Stimulated activated naive B cell treated with anti-CD40 and anti-IgM and Interleukin-4, amounts not matched to agents 10 μg/mL and 1 μg/mL and 100 μg/mL, for 72 hours (primary cell): ENCODE measurements at places on chromosomes 5 and 9.

- no peak for DNase-seq
Observed at GRCh38 chr9:136343884-136344269, 16.5 kb downstream of the GPSM1 start.

- DNase-seq = no peak
Observed at GRCh38 chr5:135242021-135242865, 156.8 kb downstream of the MACROH2A1 start.

DNA sequence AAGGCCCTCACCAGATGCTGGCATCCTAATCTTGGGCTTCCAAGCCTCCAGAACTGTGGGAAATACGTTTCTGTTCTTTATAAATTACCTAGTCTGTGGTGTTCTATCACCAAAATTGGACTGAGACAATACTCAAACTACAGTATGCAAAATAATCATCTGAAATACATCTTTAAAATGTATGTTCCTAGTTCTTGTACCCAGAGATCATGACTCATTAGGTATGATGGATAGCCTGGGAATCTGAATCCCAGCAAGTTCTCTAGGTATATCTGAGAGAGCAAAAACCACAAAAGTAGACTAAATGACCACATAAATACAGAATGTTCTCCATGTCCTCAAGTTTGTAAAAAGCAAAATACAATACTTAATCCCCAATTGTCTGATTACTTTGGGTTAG, 166.3 kb downstream of the YIPF5 start:
- DNase-seq = no peak

DNA sequence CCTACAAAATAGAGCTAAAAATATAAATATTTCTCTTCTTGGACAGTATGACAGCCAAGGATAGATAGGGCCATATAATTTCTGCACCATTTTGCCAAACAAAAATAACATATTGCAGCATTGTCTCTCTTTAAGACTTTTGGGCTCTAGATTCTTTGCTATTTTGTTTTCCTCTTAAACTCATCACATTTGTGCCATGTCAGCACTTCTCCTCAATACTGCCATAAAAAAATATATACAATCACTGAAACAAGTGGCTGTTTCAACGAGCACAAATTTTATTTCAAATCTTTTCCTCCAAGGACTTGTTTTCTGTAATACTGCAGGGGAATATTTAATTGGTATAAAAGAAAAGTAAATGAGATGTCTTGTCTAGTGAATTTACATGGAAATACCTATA, 1570.0 kb upstream of the NUDT12 start:
- no peak for DNase-seq

DNA sequence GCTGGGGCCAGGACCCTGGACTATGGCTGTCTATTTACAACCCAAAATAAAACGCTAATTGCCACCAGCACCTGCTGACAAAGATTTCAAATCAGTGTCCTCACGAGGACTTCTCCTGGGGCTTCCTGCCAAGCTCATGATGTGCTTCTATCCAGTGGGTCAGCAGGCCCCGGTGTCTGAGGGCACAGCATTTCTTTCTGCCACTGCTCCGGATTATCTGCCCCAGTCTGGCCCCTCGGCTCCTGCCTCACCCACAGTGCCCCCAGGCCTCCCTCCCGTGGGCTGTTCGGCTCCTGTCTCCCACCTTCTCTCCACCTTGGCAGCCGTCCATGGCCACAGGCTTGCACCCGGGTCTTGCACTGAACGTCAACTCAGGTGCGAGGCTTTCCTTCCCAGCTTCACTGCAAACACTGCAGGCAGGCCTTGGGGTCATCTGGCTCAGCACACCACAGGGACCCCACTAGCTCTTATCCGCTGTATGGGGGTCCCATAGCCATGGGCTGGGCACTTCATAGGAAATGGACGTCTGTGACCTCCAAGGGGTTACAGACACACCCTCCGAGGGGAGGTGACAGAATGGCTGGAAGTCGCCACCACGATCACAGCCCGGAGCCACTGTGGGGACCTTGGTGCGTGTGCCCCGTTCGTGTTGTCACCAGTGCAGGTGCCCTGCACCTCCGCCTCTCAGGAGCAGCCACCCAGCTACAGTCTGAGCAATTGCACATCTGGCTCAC, 43.8 kb upstream of the FCN1 start:
- DNase-seq = no peak

GRCh38 chr5:1479066-1479465, 33.8 kb upstream of the SLC6A3 start:
- DNase-seq = no peak

GRCh38 chr5:17118631-17119030, 98.8 kb upstream of the BASP1 start:
- peak; percentile 57 for DNase-seq

DNA sequence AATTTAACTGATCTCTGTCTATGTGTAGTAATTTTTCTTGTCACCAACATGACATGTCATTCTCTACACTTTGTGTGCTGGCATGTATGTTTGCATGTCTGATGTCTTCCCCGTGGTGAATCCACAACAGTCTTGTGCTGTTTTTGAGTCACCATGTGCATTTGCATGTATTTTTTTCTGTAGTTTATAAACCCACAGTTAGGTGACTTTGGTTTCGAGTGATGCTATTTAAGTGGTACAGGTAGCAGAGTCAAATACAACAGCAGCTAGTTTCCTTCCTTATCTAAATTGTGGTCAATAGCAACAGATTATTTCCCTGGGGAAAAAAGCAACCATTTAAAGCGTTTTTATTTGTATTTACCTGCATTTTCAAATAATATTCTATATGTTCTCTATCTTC, 89.9 kb upstream of the FSD1L start:
- DNase-seq = no peak

GRCh38 chr5:71907608-71908145, 188.6 kb downstream of the CARTPT start:
- DNase-seq = no peak

GRCh38 chr5:83683836-83684235, 36.8 kb downstream of the HAPLN1 start:
- no peak for DNase-seq

DNA sequence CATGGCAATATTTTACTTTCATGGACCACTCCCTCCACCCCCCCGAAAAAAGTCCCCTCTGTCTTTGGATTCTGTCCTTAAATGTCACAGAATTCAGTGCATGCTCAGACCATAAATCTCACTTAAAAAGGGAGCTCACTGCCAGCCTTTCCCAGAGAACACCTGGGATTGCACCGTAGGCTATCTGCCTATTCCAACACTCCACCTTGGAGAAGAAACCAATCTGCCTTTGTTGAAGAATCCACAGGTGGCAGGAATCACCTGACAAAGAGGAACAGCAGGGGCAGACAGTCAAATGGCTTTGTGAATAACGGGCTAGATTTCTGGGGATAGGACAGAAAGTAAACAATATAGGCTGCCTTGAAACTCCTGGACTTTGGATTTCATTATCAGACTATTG, 306.7 kb upstream of the BRINP1 start:
- DNase-seq = no peak

DNA sequence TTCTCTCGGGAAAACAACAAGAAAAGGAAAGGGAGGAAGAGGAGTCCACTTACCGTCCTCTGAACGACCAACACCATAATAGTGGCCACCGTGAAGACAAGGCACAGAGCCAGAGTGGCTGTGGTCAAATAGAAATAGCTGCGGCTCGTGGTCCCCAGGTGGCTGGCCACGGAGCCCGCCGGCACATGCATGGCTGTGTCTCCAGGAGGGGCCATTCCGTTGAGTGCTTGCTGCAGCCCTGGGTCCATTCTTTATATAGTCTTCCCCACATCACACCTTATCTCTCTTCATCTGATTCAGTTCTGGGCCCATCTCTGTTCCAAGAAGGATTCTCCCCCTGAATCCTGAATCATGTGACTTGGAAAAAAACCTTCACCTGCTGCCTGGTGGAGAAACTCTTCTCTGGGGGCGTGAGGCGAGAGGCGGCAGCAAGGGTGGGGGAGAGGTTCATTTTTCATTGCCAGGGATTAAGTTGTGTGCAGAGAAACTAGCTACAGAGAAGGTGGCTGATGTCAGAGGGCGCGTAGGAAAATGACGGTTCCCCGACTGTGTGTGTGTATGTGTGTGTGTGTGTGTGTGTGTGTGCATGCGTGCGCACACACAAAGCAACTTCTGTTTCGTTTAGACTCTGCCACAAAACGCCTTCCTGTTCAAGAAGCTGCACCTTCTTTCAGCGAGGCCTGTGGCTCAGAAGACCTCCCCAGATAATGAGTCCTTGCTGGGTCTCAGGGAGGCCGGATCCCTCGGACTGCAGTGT, at the start of gene TNFSF8:
TNFSF8 (minus strand) TSS at position 536 of the 757 bp plus-strand sequence; CDS start at position 248, 288 bp downstream.
- peak; percentile 74 for DNase-seq

DNA sequence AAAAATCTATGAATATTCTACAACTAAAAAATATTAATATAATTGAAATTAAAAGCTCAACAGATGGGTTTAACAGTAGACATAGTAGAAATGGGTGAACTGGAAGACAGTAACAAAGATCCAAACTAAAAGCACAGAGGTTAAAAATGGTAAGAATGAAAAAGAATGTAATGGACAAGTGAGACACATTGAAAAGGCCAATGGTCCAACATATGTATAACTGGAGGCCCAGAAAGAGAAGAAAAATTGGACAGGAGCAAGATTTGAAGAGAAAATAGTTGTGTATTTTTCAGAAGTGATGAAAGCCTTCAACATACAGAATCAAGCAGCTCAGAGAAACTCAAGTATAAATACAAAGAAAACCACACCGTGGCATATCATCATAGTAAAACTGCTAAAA, 58.6 kb downstream of the PCDHGC5 start:
- no peak for DNase-seq

DNA sequence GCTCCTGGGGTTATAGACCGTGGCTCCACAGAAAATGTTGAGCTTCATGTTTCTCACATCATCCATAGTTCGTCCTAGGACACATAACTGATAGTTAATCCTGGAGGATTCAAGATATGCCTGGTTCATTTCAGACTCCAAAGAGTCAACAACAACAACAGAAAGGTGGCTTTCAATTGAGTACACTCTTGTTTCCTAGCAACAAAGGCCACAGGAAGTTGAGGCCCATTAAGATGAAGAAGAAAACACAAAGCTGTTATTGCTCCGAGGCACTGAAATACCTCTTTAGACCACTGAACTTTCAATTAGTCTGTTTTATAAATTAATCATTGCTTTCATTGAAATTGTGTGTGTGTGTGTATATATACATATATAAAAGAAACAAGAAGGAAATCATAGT, 154.5 kb downstream of the YIPF5 start:
- no peak for DNase-seq

GRCh38 chr5:132259069-132259851, 1.8 kb downstream of the PDLIM4 start:
- DNase-seq = no peak

- no peak for DNase-seq
Observed at GRCh38 chr9:95229230-95229915, 88.1 kb downstream of the FANCC start.

DNA sequence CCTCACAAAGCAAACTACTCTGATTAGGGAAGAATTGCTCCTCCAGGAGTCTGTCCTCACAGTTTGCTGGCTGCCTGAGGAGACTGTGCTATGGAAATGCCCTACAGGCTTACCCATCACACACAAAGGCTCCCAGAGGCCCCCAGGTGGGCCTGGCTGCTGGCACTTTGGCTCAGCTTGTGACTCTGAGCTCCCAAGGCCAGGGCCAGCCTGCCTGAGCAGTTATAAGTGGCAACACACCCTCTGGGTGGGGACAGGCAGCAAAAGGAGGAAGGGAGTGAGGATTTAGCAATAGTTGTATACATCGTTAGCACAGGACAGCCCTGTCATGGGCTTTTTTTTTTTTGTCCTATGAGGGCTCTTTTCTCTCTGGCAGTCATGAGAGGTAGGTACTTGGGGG, 103.5 kb downstream of the DAPK1 start:
- no peak for DNase-seq

DNA sequence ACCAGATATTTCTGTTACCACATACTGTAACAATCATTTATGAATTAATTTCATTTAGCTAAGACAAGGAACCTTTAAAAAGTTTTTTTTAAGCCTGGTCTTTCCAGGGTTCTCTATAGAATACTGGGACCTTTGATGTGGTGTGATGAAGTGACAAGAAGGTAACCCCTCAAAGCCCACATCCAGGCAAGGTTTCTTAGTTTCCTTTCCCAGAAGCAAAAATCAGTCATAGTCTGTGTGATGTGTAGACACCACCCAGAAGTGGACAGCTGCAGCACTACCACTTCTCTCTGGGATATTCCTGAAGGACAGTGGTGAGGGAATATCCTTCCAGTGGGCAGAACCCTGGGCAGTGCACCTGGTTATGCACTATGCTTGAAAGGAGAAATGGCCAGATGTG, 115.6 kb downstream of the TTC39B start:
- no peak for DNase-seq

- DNase-seq = no peak
Observed at GRCh38 chr5:103669615-103670014, 107.0 kb upstream of the NUDT12 start.

GRCh38 chr9:70069704-70070103, 26.1 kb downstream of the MAMDC2 start:
- no peak for DNase-seq

GRCh38 chr5:88660947-88661805, 221.8 kb downstream of the MEF2C start:
- no peak for DNase-seq

DNA sequence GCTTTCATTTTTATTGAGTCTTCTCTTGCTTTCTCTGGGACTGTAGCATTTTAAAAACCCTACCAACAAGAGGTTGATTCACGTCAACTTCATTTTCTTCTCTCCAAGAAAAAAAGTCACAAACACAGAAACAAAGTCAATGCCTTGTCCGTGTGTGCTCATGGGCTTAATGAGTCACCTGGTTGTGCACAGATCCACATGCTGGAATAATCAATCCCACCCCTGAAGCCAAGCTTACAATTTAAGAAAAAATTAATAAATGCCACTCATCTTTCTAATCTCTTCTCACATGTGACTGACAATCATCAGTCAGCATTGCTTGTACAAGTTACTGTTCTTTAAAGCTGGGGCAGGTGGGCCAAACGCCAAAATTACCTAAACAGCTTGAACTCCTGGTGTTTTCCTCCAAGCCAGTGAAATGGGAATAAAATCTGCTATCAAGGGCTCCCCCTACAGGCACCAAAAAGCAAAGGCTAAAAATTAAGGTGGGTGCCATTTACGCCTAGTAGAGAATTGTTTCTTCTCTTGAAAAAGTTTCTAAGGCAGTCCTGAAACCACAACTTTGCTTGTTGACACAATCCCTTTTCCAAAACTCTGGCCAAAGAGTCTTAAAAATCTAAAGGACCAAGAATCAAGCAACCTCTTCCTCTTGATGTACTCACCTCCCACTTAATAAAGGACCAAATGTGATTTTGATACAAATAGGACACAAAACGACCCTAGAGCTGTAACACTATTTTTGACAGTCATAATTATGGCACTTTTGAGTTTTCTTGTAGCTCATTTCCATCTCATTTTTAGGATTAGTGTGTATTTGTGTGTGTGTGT, 21.3 kb downstream of the TRMO start:
- no peak for DNase-seq

- DNase-seq = no peak
Observed at GRCh38 chr5:110815916-110816605, 77.3 kb downstream of the SLC25A46 start.

- no peak for DNase-seq
Observed at GRCh38 chr5:116371935-116372334, 202.7 kb downstream of the SEMA6A start.

GRCh38 chr5:30880514-30880913, 313.0 kb upstream of the CDH6 start:
- DNase-seq = no peak
